PC-3 (cell line): ENCODE measurements at places on chromosomes 3 and 15.

GRCh38 chr3:176951144-176951543 lies 246.1 kb downstream of the TBL1XR1 start:
- DNase-seq, result peak; percentile 28

- DNase-seq, result no peak
Measured at GRCh38 chr3:47416041-47416440, 35.2 kb downstream of the PTPN23 start.

GRCh38 chr3:43695443-43695842 lies 4.7 kb downstream of the ABHD5 start:
- peak; percentile 17 for DNase-seq

- DNase-seq, result no peak
Measured at GRCh38 chr15:74551714-74552113, 10.7 kb downstream of the ARID3B start.

- no peak for DNase-seq
Measured at GRCh38 chr3:4387210-4388204, 79.6 kb downstream of the SUMF1 start.

- DNase-seq, result no peak
Measured at GRCh38 chr3:101665357-101665756, 11.6 kb downstream of the ZBTB11 start.

DNA sequence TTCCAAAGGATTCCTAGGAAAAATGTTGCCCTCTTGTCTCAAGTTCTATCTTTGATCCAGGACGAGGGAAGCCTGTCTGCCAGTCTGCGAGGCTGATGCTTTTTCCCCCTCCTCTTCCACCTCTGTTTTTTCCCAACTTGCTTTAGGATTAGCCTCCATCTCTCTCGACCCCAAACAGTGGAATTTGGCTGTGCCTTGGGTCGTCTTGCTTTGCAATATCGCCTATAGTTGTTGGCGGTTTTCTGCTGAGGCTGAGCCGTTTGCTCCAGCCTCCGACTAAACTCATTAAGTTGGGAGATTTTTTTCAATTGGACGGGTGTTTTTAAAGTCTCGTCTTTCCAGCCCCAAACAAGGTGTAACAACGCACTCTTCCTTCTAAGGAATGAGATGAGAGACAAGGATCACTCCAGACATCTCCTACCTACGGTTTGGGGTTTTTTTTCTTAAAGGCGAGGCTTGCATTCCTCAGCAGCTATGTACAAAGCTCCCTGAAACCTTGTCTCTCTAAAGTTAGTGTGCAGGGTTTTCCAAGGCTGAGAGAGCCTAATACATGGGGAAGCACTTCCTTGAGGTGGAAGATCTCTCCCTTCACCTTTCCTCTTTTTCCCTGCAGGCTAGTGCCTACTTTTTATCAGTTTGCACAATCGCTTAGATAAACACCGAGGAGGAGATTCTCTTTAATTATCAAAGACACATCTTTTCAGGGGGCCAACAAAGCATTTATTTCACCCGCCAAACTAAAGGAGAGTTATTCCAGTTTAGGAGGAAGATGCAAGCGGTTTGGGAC lies 4.8 kb upstream of the NR2F2 start:
- DNase-seq, result peak; percentile 81

GRCh38 chr15:62254137-62254934 lies 89.3 kb upstream of the C2CD4B start:
- peak; percentile 51 for DNase-seq

GRCh38 chr3:152260026-152260425 lies 8.7 kb upstream of the MBNL1 start:
- peak; percentile 78 for DNase-seq

DNA sequence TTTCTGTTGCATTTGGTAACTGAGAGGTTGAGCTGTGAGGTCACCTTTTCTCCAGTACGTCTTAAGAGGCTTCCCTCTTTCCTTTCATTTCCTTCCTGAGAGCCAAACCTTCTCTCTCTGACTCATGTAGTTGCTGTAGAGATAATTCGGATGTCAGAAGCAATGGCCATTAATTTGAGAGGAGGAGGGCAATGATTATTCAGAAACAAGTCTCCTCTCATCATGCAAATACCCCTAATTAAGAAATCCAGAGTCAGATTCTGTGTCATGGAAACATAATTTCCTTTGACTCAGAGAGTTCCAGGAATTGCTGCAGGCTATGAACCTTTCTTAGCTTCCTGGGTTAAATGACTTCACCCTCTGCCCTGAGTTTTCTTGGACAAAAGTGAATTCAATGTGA lies 59.0 kb upstream of the GSK3B start:
- peak; percentile 93 for DNase-seq

- no peak for DNase-seq
Measured at GRCh38 chr15:96365781-96366525, 35.5 kb downstream of the NR2F2 start.

GRCh38 chr3:54153477-54153876 lies 31.1 kb downstream of the CACNA2D3 start:
- DNase-seq, result no peak

DNA sequence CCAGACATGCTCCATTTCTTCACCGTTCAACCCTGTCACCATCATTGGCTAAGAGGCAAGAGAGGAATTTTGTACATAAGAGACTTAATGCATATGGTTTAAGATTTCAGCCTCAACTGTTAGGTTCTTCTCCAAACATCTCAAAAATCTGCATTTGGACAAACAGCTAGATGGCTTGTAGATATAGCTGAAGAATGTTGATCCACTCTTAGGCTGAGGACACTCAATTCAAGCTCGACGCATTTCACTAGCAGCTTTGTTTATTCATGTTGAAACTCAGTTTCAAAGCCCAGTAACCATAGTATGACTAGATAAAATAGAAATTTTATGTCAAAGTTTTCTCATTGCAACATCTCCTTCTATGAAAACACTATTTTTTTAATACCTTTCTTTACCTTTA lies 208.2 kb downstream of the THRB start:
- no peak for DNase-seq

GRCh38 chr3:58001086-58001467 lies 7.1 kb upstream of the FLNB start:
- no peak for DNase-seq

GRCh38 chr3:13717222-13717895 lies 162.5 kb downstream of the WNT7A start:
- no peak for DNase-seq

DNA sequence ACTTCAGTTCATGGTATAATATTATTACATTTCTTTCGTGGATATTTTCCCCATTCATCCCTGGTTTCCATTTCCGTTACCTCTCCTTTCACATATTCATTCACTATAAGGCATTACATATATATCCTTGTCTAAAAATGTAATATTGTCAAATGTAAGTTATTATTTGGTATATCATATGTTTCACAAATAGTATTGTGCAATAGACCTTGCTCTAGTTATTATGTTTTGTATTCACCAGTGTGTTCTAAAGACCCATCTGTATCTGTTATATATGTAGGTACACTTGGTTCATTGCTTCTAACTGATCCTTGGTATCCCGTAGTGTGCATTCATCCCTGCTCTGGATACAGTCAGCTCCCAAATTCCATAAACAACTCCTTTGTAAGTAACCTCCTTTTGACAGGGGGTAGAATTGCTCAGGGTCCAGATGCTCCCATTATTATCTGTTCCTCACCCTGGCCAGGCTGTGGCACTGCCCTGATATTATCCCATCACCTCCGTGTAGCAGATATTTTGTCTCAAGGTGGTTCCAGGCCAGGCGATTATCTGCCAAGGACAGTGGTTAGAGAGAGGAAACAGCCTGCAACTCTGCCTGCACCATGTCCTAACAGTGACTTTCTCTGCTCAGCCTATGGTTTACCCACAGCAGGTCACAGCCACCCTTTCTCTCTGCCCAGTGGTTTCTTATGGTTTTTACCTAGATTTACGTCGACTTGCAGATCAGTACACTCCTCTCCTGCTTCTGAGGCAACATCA lies 29.2 kb downstream of the PAQR9 start:
- DNase-seq, result no peak

GRCh38 chr3:27076815-27077630 lies 292.2 kb downstream of the NEK10 start:
- DNase-seq, result no peak

- DNase-seq, result no peak
Measured at GRCh38 chr3:50325497-50326181, 2.4 kb downstream of the TUSC2 start.

- DNase-seq, result no peak
Measured at GRCh38 chr3:171285287-171285686, 174.9 kb downstream of the TNIK start.

GRCh38 chr3:100621251-100621650 lies 11.8 kb downstream of the ADGRG7 start:
- no peak for DNase-seq

DNA sequence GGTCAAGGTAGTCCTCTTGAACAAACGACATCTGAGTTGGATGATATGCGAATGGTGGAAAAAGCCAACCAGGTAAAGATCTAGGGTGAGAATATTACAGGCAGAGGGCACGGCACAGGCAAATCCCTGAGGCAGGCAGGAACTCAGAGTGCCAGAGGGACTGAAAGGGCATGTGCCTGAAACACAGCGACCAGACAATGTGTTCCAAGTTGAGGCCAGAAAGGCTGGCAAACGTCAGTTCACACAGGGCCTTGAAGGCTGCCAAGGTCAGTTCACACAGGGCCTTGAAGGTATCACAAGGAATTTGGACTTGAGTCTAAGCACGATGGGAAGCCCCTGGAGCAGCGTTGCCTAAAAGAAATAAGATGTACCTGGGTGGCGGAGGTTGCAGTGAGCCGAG lies 20.1 kb downstream of the HES1 start:
- DNase-seq, result no peak

DNA sequence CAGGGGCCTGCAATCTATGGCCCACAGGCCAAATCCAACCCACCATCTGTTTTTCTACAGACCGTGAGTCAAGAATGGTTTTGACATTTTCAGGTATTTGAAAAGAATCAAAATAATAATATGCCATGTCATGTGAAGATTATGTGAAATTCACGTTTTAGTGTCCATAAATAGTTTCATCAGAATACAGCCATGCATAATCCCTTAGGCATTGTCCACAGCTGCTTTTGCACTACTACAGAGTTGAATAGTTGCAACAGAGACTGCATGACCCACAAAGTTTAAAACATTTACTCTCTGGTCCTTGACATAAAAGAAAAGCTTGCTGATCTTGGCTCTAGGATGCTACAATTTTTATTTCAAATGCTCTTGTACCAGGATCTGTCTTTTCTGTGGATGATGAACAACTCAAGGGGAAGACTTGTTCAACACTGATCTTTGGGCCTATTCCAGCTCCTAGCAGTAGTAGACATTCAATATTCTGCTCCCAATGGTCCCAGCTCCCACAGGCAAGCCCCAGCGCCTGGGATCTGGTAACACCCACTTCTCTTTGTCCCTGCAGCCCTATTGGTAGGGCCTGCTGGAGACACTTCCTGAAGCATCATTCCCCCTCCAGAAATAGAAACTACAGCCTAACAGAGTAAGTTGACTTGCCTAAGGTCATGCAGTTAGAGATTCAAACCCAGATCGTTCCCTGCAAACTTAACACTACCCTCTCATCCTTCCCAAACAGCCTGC lies 76.9 kb downstream of the MRPL46 start:
- no peak for DNase-seq

- DNase-seq, result no peak
Measured at GRCh38 chr15:61184431-61184830, 44.7 kb downstream of the RORA start.
